DMS 273 treated with DMSO at 0.1 percent for 48 hours (cell line): ENCODE measurements at places on chromosomes 2 and 18.

- no peak for DNase-seq
Observed at GRCh38 chr2:219107758-219108157, 47.0 kb upstream of the IHH start.

DNA sequence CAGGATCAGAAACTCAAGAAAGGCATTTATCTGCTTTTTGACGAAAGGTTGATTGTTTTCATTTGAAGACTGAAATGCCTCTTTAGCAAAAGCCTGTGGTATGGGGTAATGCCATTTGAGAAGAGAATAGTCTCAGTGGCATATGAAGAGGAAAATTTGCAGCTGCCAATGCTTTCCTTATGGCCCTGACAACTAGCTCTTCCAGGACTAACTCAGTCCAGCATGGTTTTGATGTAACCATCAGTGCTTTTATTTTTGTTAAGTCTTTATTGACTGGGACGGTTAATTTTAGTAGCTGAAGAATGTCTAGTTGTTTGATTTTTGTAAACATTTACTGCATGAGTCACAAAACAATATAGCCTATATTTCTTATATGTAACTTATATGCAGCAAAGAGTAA is 158.4 kb downstream of the LNPK start:
- no peak for DNase-seq

GRCh38 chr2:38113051-38113450 is 37.1 kb upstream of the CYP1B1 start:
- no peak for DNase-seq

DNA sequence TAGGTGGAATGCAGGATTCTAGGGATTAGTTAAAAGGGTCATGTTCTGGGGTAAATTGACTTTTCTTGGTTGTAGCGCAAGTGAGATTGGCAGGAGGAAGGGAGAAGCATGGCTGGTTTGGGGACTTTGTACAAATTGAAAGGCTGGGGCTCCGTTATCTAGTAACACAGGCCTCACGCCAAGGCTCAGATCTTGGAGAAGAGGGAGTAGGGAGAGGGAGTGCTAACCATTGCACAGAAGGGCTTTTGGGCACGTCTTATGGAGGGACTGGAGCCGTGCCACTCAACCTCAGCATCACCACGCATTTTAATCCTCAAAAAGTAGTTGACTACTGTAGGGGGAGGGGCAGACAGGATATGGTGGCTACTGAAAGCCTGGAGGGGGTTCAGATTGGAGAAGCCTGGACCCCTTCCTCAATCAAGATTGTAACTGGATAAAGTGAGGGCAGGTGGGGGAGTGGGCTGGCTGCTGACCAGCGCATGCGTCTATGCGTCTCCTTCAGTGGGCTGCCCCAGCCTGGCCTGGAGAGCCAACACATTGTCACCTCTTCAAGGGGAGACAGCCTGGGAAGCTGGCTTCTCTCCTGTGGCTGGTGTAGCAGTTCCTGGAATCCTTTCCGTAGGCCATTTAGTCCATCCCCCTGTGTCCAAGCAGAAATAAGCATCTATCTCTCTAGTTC is 14.3 kb downstream of the IGFBP5 start:
- no peak for DNase-seq

DNA sequence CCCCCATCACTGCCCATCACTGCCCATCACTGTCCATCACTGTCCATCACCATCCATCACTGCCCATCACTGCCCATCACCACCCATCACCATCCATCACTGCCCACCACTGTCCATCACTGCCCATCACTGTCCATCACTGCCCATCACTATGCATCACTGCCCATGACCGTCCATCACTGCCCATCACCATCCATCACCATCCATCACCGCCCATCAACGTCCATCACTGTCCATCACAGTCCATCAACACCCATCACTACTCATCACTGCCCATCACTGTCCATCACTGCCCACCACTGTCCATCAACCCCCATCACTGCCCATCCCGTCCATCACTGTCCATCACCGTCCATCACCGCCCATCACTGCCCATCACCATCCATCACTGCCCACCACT is 57.8 kb upstream of the OTOS start:
- no peak for DNase-seq

DNA sequence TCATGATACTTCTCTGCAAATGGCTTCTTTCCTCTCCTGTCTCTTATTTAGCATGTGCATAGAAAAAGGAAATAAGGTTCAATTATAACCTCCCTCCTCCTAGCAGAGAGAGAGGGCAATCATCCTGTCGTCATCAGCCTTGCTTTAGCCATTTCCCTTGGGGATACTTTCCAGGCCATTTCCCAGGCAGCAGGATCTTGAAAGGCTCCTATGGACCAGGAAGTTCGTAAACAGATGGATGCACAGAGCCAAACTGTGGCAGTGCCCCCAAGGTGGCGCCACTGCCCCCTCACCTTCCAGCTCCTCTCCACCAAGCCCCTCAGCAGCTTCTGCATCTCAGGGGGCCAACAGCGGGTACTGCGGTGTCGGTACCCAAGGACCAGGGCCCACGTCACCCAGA is 157.4 kb downstream of the DTNA start:
- peak; percentile 58 for DNase-seq

- no peak for DNase-seq
Observed at GRCh38 chr2:157364257-157364974, 38.8 kb upstream of the ERMN start.

DNA sequence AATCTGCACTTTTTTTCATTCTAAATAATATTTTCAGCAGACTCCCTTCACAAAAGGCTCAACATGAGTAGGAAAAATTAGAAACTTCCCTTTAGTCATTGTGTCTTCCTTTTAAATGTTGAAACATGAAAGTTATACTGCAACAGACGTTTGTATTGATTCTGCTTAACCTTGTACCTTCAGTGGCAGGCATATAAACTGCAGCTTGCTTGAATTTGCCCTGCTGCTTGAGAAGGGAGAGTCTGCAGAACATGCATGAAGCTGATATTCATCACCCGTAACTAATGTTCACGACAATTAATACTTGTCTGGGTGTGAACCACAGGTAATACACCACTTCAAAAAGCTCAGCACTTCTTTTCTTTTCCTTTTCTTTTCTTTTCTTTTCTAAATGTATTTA is 294.7 kb upstream of the LRP1B start:
- DNase-seq: no peak

- no peak for DNase-seq
Observed at GRCh38 chr18:54883816-54884604, 55.7 kb downstream of the RAB27B start.

- peak; percentile 85 for DNase-seq
Observed at GRCh38 chr2:235665661-235666212, 171.9 kb downstream of the AGAP1 start.

GRCh38 chr2:151287513-151288250 is 1.8 kb downstream of the NMI start:
- DNase-seq: no peak

DNA sequence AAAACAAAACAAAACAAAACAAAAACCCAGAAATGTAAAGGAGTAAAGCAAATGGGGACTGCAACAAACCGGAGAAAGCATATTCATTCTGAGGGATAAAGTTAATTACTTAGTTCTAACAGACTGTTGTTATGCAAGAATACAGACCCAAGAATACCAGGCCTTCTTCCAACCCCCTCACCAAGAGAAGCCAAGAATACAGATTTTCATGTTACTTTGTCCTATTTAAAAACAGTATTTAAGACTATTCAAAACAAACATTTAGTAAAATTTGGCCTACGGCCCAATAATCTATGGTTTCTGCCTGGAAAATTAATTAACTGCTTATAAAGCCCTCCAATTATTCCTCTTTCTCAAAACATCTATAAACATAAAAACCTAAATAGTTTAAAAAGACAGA is 91.4 kb downstream of the USP34 start:
- DNase-seq: no peak

DNA sequence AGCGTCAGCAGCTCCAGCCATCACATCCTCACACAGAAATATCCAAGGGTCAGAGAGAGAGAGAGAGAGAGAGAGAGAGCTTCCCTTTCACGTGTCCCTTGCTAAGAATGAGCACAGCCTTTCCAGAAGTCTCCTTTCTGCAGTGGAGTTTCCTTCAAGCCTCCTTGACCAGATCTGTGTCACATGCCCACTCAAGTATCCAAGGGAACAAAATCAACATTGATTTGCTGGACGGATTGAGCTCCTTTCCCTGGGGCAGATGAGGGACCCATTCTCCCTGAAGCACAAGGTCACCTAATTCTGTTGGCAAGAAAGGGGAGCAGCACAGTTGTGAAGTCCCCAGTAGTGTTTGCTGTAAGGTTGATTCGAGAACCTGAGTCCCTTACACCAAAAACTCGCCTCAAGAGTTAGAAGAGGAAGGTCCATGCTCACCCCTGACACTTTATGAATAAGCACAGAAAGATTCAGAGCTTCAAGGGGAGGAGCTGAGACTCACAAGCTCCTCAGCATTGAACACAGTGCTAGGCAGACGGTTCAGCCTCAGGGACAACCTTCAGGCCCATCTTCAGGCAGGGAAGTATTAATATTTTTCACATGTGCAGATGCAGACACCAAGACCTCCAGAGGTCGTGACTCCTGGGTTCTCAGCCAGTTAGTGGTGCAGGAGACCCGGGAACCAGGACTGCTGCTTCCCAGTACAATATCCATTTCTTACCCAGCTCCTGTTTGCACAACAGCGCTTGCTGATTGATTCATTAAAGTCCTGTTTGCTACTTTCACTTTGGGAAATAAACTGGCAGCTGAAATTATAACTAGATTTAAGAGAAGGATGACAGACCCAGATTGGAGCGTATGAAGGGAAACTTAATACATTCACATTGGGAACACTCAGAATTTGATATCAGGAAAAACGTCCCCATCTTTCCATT is 38.2 kb upstream of the MARCO start:
- DNase-seq: no peak

GRCh38 chr2:238145851-238146250 is 7.4 kb downstream of the KLHL30 start:
- DNase-seq: no peak

GRCh38 chr2:123513351-123513750 is 511.7 kb upstream of the CNTNAP5 start:
- no peak for DNase-seq

DNA sequence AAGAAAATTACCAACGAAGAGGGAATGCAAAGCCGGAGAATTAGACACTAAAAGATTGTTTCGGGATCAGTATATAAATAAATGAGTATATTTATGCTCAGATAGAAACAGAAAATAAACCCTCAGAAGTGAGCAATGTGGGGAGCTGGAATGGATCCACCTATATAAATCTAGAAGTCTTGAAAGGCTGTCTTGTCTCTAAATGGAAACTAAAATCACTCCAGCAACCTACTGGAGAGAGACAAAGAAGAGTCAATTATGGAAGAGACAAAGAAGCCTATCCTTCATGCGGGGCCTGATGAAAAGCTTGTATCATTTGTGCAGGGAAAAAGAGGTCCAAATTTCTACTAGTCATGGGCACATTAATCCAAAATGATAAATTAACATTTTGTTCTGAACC is 158.1 kb downstream of the DNAH7 start:
- no peak for DNase-seq
